ENCODE measurements at places on chromosomes 7 and 10.

DNA sequence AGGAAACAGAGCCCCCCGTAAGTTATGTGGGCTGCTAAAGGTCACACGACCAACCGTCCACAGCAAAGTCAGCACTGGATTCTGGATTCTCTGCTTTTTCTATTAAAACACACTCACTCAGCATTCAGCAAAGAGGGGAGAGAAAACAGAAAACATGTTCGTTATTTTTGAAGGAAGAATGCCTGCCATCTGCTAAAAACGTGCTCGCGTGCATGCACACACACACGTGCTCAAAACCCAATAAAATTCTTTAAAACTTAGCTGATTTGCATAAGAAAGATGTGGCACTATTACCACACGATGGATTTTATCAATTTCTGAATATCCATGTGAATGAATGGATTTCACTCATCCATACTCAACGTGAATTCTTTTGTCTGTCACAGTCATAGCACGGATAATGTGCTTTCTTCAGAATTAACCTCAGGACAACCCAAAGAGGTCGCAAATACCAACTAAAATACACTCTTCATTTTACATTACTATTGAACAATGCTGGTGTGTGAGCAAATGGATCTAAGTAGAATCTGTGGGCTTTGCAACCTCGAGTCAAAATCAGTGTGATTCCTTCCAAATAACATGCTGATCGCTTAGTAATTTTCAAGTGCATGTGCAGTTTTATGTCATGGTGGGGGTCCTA lies 40.8 kb downstream of the NRP1 start:
- no peak for ATAC-seq

- ATAC-seq = no peak
These were observed 107.4 kb downstream of the CLEC2L start for GRCh38 chr7:139630643-139631519.

DNA sequence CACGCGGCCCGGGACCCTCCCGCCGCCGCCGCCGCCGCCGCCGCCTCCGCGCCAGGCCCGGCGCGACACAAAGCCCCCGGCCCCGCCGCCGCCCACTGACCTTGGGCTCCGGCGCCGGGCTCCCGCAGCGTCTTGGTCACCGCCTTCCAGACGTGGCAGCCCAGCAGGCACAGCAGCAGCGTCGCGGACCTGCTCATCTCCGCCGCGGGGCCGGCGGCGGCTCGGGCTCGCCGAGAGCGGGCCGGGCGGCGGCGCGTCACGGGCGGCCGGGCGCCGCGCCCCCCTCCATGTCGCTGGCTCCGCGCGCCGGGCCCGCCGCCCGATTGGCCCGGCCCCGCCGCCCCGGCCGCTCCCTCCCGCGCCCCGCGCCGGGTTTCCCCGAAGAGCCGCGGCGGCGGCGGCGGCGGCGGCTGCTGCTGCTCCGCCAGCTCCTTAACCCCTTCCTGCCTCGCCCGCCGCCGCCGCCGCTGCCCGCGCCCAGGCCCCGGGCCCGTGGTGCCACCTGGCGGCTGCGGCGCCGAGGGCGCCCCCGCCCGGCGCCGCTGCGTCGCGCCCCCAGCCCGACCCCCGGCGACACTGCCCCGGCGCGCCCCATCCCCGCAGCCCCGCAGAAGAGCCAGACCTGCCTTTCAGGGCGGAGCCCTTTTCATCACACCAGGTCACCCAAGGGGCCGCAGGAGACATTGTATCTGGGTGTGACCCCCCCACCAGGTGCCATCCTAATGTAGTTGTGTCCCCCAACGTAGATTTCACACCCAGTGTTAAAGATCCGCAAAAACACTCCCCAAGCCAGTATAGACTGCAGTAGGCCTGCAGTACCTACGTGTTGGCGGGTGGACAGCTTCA lies at the start of gene FAM171A1:
TSS of gene FAM171A1 (minus strand) at position 434 of the 846 bp plus-strand sequence. CDS start at position 197, 237 bp downstream.
- peak; percentile 84 for ATAC-seq

- no peak for ATAC-seq
These were observed 86.9 kb upstream of the SEMA3A start for GRCh38 chr7:84281518-84281917.

- ATAC-seq = no peak
These were observed 11.7 kb downstream of the EPHB6 start for GRCh38 chr7:142866361-142867096.

DNA sequence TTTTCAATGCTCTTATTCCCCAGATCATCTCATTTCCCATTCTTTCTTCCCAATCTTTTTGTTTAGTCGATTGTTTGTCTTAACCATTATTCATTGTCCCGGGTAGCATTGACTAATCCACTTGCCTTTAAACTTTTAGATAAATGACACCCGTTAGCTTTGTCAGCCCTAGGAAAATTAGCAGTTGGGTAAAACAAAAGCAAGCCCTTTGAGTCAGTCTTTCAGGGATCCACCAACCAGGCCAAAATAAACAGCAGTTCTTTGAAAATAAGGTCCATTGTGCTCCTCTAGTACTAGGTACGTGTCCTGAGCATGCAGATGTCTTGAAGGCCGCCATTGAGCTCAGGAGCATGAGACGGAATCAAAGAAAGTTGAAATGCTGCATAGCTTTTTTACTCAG lies 369.7 kb upstream of the MYO3A start:
- ATAC-seq = no peak
